ENCODE measurements at places on chromosomes 2 and 18. TPM values are rescaled to one million over a fixed set of nuclear protein-coding genes. Genes with fewer than 3 reads are reported as not detected.

- no peak for DNase-seq
These were observed 30.8 kb downstream of the TNS1 start for GRCh38 chr2:217972037-217972436.

- no peak for DNase-seq
These were observed 1913.1 kb upstream of the PIK3C3 start for GRCh38 chr18:40041951-40042350.

DNA sequence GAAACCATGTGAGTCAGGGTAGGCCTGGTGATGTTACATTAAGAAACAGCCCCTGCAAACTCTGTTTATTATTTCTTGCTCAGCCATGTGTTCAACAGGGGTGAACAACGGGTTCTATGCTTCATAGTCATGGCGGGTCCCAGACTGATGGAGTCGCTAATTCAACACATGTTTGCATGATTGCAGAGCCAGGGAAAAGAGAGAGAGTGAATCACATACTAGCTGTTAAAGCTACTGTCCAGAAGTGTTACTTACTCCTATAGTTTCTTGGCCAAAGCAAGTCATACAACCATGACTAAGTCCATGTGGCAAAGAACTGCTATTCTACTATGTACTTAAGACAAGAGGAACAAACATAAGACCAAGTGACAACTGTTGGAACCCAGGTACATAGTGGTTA is 241.2 kb upstream of the SKOR2 start:
- no peak for DNase-seq

GRCh38 chr2:240757086-240757614 is 62.9 kb downstream of the KIF1A start:
- no peak for DNase-seq

GRCh38 chr2:6978991-6979390 is 61.8 kb downstream of the RNF144A start:
- DNase-seq, result no peak

DNA sequence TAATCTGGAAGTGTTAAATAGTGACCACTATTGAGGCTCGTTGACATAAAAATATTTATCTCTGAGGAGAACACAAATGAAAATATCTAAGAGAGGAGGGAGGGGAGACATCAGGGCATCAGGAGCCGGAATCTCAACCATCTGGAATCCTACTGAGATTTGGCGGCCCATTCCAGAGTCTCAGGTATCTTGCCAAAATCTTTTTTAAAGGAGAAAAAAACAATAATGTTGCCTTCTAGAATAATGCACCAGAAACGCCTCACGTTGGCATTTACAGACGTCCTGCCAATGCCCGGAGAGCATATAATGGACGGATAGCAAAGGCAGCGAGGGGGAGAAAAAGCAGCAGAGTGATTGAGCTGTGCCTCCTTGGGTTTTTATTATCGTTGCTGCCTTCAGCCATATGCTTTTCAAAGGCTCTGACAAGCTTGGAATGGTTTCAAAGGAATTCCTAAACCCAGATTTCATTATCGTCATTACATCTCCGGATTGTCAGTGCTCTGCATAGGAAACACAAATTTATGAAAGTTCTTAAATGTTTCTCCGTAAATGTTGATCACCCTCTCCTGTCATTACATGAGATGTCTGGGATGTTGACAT is 30.9 kb upstream of the EGR4 start:
- DNase-seq, result no peak

DNA sequence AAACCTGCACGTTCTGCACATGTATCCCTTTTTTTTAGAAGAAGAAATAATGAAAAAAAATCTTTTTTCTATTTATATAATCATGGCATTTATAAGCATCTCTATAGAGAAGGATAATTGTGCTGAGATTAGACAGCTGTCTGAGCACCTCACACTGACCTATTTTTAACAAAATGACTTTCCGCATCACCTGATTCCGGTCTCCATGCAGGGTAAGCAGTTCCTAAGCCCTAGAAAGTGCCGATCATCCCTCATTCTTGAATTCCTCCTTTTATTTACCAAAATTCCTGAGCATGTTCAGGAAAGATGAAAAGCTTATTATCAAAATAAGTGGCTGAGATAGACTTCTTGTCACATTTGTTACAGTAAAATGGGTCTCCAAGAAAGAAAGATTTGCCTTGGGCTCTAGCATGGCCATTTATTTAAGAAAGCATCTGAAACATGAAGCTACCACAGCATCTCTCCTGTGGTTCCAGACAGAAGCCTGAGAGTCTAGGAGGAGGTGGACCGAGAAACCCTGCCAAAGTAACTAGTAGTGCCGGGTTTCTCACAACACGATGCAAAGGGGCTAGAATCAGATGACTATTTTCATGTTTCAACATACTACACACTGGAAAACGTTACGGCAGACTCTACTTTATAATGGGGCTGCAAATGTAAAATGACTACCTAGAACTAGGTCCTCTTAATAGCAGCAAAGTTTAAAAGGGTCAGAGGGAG is 670 bp downstream of the GKN1 start:
- DNase-seq, result no peak

- no peak for DNase-seq
These were observed 65.1 kb downstream of the PTGR3 start for GRCh38 chr18:75143851-75144250.

DNA sequence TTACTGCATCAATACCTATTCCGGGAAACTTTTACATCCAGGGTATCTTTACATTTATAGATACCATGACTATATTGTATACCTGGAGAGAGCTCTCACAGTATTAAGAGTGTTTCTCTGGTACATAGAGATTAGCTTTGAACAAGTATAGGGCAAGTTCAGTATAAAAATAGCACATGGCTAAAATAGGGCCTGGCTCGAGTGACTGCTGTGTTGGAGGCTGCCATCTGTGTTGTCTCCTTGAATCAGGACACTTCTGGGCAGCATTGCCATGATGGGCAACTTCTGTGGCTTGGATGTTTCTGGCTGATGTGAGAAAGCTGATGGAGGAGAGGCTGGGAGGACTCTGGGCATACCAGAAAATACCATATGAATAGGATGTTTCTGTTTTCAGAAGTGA is 18.7 kb downstream of the ARHGAP28 start:
- DNase-seq, result no peak

- no peak for DNase-seq
These were observed 44.0 kb upstream of the RPL31 start for GRCh38 chr2:100957996-100958653.

- DNase-seq, result no peak
These were observed 21.2 kb downstream of the CAPG start for GRCh38 chr2:85388878-85389538.

The CNGA3 gene
- total RNA-seq, result 0.10 TPM

The POMC gene
- total RNA-seq, result 0.64 TPM

The G6PC2 gene
- not detected for total RNA-seq

Measured in endothelial cell (in vitro differentiated cells).